HAP-1 (cell line): ENCODE measurements at places on chromosomes 3 and 15.

DNA sequence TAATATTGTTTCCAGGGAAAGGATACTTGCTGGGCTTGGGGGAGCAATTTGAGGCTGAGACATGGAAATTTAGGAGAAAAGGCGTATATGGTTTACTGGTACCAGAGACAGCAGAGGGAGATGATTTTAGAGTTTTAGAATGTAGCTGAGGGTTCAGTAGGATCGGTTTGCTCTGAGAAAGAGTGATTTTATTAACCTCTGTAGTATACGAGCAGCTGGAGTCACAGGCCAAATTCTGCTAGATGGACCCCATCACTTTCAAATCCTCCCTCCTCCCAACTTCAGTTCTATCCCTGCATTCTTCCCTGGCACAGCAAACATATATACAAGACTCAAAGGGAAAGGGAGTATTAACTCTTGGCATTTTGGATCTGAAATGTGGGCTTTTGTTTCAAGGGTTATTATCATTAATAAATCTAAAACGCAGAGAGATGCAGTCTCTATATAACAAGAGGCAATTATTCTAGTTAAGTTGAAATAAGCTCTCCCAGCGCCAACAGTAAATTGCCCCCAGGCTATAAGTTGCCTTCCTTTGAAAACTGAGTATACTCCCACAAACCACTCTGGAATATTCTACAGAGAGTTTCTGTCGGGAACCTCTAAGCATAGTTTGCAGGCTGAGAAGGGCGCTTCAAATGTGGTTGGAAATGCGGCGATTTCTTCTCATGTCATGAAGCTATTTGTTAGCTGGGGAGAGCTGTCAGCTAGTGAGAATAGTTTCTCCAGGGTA is 5.4 kb downstream of the CRABP1 start:
- peak; percentile 48 for DNase-seq

DNA sequence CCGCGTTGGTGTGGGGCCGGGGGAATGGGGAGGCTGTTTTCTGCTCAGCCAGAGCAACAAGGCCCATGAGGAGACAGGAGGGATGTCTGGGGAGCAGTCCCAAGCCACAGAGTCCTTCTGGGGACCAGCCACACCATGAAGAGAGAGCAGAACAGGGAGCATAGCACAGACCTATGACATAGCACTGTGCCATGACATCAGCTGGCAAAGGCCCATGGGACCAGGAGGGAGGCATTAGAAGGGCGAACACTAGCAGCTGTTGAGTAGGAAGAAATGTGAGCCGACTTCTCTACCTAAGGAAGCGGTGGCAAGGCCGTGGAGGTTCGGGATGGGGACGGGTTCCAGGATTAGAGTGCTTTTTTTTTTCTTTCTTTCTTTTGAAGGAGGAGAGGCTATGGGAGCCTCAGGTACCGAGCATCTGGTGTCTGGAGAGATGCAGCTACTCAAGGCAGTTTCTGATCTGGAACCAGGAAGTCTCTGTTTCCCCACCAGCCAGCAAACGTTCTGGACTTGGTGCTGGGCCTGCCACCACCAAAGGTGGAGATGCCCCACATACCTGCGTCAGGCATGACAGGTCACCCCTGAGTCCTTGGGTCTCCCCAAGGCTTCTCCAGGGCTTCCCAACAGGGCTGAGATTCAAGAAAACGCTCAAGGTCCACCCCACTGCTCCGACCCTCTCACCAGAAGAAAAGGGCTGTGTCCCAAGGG is 77.3 kb upstream of the CGNL1 start:
- no peak for DNase-seq

- no peak for DNase-seq
These were observed 9.2 kb downstream of the LTF start for GRCh38 chr3:46455231-46456115.

DNA sequence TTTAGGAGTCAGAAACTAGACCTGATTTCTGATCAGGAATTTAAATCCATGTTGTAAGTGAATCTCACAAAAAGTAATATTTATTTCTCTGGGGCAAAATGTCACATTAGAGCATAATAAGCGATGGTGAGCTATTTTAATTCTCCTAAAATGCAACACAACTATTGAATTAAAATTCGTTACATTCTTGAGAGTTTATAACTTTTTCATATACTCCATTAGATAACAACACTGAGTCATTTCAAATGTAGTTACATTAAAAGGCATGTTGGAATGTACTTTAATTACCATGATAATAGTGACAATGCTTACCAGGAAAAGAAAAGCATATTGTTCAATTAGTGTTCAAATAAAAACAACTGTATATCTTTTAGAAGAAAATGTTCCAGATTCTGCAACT is 116.9 kb downstream of the CADM2 start:
- DNase-seq, result no peak
